Activated T-cell treated with anti-CD3 and anti-CD28 coated beads for 24 hours (primary cell): ENCODE measurements at places on chromosomes 2 and 18.

- no peak for DNase-seq
Measured at GRCh38 chr2:170818036-170818751, 1.5 kb downstream of the GAD1 start.

- peak; percentile 36 for DNase-seq
Measured at GRCh38 chr2:30366199-30366691, 80.8 kb upstream of the LCLAT1 start.

DNA sequence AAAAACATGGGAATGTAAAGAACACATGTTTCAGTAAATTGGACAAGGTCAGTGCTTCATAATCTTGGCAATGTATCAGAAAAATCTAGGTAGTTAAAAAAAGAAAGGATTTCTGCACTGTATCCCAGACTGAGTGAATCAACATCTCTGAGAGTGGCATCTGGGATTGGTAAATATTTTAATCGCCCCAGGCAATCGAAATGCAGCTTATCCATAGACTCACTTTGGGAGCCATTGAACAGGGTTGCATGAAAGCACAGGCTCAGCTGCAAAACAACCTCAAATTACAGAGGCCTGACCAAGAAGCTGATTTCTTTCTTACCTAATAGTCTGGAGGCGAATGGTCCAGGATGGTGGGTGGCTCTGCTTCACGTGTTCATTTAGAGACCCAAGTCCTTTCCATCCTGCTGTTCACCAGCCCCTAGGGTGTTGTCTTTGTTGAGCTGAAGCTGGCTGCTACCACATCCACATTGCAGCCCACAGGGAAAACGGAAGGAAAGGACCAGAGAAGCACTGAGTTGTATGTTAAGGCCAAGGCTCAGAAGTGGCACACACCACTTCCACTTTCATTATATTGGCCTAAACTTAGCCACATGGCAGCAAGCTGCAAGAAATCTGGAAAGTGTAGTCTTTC lies 59.0 kb downstream of the MOGAT1 start:
- no peak for DNase-seq

GRCh38 chr18:59054496-59055287 lies 85.0 kb upstream of the SEC11C start:
- DNase-seq: no peak

DNA sequence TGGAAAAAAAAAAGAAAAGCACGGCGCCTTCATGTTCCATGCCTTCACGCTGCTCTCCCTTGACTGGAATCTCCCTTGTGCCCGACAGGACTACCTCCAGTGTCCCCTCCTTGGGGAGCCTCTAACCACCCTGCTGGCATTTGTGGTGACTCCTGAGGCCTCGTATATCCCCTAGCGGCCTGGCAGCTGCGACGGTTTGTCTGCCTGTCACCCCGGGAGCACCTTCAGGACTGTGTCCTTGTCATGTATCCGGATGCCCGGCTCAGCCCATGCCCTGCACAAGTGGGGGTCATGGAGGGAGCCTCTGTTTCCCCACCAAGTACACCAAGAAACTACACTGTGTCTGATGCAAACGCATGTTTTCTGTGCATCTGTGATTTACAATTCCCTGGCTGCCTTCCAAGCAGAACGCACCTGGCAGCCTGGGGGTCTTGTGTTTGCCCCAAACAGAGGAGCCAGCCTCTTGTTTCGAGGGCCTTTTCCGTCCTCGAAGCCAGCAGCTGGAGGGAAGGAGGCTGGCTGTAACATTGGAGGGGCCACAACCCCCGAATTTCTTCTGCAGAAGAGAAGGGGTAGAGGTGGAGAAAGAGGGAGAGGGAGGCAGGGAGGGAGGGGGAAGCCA lies 18.9 kb downstream of the TWIST2 start:
- no peak for DNase-seq

- no peak for DNase-seq
Measured at GRCh38 chr2:3500326-3500899, 18.9 kb downstream of the ADI1 start.

DNA sequence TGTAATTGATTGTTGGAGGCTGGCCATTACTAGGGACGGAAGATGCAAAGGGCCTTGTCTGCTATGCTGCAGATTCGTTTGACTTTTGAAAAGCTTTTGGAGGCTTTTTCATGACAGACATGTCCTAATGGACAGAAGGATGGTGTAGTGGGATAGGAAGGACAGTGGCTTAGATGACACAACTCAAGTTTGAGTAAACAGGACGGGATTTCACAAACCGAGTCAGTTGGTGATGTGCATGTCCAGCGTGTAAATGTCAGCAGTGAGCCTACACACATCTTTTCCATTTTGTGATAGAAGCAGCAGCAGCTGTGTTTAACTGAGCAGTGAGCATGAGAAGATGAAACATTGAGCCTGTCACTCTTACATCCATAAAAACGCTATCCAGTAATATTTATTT lies 76.0 kb downstream of the NCK2 start:
- DNase-seq: no peak

DNA sequence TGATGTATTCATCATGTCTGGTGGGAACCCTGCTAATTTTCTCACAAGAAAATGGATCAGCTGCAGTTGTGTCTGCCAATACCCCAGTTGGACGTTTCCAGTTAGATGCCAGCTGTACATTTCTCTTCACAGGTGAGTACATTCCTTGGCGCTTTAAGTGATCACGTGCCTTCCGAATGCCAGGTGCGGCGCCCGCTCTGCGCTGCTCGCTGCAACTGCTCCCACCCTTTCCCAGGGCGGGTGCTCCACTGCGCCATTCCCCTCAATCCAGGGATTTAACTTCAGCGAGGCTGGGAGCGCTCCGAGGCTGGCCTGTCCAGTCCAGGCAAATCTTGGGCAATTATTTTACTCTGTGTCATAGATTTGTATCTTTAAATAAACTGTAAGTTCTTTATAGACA lies 225.0 kb upstream of the RAB6C start:
- DNase-seq: no peak

DNA sequence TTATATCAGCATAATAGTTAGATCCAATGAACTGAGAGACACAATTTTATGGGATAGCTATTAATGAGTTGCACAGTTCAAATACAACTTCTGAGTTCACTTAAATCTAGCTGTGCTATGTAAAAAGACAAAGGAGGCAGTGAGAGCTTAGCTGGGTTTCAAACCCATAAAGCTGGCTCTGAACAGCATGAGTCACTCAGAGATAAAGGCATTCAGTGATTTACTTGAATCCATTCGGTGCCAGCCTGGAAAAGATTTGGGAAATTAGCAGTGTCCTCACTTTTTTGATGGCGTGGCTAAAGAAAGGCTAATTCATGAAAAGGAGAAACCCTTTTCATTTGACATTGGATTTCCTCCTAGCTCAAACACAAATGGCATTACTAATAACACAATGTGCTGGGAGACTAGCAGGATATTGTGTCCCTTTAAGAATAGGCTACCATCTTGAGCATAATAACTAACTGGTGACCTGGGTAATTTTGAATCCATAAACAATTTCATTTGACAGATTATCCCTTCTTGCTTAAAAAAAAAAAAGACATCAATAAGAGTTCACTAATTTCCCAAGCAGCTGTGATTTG lies 98.4 kb upstream of the NEUROD1 start:
- DNase-seq: no peak

DNA sequence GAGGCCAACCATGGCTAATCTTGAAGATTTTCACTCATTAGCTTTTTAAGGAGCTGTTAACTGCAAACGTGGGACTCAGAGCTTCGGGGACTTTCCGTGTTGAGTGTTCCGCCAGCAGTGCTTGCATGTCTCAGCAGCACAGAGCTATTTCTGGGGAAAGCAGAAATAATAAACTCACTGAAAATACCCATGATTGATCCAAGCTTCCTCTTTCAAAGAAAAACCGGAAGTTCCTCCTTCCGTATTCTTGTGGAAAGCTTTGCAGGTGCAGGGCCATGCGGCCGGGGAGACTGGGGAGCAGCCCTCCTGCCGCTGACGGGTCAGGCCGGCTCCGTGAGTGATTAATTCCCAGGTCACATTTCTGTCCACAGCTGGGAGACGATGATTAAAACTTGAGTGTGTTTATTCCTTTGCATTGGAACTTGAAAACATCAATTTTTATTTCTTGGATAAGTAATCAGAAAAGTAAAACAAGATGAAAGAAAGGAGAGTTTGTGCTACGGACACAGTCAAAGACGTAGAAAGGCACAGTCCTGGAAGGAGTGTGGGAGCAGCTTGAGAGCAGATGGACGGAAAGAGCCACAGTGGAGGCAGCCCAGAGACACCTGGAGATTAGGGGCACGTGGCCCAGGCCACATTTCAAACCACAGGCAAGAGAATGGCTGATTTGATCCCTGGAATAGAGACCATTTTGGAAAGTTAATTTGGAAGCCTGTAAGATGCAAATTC lies 54.2 kb upstream of the CTDP1 start:
- no peak for DNase-seq

- DNase-seq: no peak
Measured at GRCh38 chr2:177262092-177262491, 2.4 kb downstream of the NFE2L2 start.

GRCh38 chr2:190842606-190843104 lies 38.0 kb upstream of the GLS start:
- no peak for DNase-seq
